Mammary epithelial cell (primary cell): ENCODE measurements at places on chromosomes 2 and 18.

DNA sequence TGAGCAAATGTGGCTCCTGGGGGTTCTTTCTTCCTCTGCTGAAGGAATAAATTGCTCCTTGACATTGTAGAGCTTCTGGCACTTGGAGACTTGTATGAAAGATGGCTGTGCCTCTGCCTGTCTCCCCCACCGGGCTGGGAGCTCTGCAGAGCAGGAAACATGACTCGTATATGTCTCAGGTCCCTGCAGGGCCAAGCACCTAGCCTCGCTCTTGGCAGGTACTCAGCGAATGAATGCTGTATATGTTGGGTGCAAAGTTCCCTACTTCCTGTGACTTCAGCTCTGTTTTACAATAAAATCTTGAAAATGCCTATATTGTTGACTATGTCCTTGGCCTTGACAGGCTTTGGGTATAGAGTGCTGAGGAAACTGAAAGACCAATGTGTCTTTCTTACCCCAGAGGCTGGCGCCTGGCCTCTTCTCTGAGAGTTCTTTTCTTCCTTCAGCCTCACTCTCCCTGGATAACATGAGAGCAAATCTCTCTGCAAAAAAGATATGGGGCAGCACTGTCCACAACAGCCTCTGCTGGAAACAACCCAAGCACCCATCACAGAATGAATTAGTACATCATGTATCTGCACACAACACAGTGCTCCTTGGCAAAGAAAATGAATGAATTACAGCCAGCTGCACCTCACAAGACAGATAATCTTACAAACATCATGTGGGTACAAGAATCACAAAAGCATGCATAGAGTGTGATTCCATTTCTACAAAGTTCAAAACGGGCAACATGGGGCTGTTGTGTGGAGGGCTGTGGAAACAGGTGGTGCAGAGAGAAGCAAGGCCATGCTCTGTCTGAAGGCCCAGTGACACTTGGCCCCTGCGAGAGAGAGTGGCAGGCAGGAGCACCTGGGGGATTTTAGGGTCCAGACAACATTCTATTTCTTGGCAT, 6.6 kb downstream of the IL1RN start:
- peak; percentile 64 for DNase-seq

GRCh38 chr2:175135177-175135576, 32.8 kb downstream of the ATF2 start:
- DNase-seq = no peak

GRCh38 chr2:42050010-42050702, 2.3 kb downstream of the PKDCC start:
- DNase-seq = no peak

DNA sequence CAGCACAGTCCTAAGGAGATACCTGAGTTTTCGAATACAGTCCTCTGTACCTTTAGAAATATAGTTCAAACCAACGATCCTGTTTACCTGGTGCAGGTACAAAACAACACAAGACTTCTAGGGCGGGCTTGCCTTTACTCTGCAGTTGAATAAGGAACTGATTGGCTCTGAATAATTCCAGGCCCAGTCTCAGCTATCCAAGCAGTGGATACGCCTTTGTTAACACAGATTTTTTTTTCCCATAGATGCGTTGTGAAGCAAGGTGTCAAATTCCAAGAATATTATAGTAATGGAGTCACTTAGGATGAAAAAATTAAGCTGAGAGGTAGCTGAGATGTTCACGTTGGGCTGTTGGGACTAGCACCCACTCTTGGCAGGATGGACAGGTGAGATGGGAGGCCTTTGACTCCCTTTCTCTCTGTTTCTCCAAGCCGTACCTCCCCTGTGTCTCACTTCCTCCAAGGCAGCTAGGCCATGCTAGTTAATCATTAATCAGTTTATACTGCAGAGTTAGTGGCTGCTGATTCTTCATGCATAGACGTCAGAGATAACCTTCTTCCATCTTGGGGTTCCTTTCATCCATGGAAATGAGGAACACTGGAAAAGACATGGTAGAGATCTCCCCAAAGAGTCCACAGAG, 380.8 kb upstream of the ACVR2A start:
- DNase-seq = no peak

- DNase-seq = peak; percentile 52
Measured at GRCh38 chr18:49368876-49369440, 91.5 kb downstream of the DYM start.

- no peak for DNase-seq
Measured at GRCh38 chr2:3578987-3579386, 3.9 kb downstream of the RPS7 start.

GRCh38 chr18:75169411-75169810, 39.5 kb downstream of the PTGR3 start:
- DNase-seq = no peak

- peak; percentile 33 for DNase-seq
Measured at GRCh38 chr2:46277431-46278190, 19.6 kb upstream of the EPAS1 start.

- no peak for DNase-seq
Measured at GRCh38 chr18:49225160-49225559, 235.3 kb downstream of the DYM start.

- DNase-seq = no peak
Measured at GRCh38 chr2:70526126-70526525, 27.5 kb downstream of the TGFA start.

DNA sequence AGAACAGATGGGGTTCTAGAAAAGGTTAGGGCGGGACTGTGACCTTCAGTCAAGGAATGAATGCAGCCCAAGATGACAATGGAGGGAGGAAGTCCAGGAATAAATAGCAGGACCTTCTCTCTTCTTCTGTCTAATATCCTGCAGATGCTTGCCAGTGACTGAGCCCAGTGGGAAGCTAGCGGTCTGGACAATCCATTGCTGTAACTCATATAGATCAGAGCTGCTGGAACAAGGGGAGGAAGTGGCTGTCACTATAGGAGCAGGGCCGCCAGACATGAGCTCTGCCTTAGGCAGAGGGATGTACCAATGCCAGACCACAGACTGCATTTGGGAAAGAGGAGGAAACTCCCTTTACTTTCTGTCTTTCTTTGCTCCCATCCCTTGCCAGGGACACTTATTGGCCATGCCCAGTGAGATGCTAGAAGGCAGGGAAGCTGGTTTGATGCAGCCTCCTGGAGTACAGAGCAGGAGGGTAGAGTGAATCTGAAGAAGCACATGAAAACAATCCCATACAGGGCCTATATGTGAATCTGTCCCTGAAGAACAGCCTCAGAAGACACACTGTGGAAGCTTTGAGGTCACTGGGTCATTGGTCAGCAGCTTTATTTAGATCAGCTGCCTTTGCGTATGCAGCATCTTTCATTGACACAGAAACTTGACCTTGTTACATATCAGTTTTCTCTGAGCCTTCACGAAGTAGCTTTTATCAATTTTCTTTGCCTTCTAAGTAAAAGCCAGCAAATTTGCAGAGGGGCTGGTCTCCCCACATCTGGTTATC, 65.4 kb downstream of the CCDC85A start:
- no peak for DNase-seq

DNA sequence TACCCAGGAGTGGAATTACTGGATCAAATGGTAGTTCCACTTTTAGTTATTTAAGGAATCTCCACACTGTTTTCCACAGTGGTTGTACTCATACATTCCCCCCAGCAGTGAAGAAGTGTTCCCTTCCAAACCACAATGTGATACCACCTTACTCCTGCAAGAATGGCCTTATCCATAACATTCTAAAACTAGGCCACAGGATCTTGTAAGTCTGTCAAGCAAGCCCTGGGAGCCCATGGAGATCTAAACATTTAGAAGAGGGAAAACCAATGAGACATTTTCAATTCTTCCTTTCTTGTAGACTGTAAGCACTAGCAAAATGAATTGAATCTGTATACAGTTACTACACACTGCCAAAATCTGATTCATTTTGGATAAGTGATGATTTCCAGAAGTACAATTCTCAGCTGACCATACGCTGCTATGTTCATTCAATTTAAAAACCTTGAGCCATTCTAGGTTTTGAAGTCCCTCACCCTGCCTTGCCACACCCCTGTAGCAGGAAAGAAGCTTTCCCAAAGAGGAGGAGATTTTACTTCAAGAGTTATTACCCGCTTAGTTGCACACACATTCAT, 149.1 kb downstream of the SLC8A1 start:
- no peak for DNase-seq

DNA sequence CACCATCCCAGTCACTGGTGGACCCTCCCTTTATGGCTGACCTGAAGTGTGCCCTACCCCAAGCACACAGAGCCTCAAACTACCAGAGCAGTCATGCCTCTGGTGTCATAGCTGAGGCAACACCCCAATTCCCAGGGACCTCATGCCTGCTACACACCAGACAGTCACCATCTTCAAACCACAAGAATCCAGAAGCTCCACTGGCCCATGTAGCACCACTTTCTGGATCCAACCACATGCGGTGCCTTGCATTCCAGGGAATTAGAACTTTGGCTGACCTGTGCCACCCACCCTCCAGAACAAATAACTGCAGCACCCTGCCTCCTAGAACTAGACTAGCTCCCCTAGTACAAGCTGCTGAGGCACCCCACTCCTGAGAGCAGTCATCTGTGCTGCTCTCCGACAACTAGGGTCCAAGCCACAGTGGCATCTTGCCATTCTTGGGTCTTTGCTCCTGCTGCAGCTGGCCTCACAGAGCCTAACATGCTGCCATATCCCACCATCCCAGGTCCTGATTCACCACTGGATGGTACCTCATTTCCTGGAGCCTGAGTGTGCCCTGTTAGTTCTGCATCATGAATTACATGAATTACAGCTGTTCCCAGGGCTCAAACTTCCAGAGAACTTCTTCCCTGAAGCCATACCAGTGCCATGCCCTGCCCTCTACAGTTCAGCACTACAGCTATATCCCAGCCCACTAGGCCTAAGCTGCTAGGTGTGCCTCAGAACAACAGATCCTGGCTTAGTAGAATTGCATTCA, 243.8 kb upstream of the CHST9 start:
- DNase-seq = no peak

DNA sequence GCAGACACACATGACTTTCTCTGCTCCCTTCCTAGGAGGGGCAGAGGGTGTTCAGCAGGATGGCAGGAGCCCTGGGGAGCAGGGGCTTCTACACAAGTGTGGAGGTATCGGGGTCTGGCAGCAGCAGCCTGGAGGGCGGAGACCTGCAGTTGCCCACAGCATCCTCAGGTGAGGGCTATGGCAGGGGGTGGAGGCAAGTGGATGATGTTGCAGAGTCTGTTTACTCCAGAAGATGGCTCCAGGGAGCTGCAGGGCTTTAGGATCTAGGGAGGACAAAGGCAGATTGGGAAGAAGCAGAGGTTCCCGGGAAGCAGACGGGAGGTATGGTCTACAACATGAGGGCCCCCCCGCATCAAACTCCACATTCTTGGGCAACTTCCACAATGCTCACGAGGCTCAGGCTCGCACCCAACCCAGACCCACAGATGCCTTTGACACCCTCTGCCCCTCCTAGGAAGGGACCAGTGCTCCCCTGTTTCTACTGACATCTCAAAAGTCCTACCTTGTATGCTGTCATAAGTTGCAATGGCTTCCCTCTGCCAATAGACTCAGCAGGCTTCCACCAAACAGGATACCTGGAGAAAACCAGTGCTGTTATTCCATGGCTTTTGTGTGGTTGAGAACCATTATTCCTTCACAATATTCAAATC, 12.0 kb upstream of the ATP6V1C2 start:
- peak; percentile 44 for DNase-seq

GRCh38 chr2:128392207-128392606, 73.5 kb upstream of the HS6ST1 start:
- no peak for DNase-seq

GRCh38 chr2:164757934-164758695, 83.5 kb downstream of the COBLL1 start:
- peak; percentile 69 for DNase-seq
